BJ (cell line): ENCODE measurements at places on chromosomes 7 and 10.

DNA sequence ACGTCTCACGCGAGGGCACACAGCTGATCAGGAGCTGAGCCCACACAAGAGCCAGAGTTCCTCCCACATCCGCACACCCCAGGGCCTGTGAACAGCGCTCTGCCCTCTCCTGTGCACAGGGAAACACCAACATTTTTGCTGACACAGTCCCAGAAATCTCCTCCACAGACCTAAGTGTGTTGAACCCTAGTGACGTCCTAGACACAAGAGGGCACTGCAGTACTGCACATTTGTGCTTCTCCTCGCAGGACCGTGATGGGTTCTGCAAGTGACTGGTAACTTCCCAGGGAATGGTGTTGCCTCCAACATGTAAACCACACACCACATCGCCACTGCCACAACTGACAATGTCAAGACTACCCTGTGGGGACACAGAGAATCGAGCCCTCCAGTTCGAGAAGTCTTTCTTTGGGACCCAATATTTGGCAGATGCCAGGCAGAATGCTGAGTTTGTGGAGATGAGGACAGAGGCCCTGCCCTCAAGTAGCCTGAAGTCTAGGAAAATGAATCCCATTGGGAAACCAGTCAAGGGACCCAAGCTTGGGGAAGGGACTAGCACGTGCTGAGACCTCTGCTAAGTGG is 170.3 kb downstream of the PAXIP1 start:
- DNase-seq: no peak

GRCh38 chr7:1024876-1025742 is 19.2 kb upstream of the GPR146 start:
- DNase-seq: no peak

GRCh38 chr10:65911151-65911835 is 1014.5 kb upstream of the LRRTM3 start:
- DNase-seq: no peak

DNA sequence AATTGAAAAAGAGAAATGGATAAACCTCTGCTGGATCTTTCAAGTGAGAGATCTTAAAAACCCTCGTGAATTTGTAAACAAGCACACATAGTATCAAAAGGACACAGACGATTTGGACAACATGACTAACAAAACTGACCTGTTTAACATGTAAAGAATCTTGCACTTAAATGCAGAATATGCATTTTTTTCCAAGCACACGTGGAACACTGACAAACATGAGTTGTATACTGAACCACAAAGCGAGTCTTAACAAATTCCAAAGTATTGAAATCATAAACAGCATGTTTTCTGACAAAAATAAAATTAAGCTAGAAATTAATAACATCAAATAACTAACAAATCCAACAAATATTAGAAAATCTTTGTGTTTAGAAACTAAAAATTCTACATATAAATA is 65.0 kb upstream of the ZNF746 start:
- DNase-seq: no peak

DNA sequence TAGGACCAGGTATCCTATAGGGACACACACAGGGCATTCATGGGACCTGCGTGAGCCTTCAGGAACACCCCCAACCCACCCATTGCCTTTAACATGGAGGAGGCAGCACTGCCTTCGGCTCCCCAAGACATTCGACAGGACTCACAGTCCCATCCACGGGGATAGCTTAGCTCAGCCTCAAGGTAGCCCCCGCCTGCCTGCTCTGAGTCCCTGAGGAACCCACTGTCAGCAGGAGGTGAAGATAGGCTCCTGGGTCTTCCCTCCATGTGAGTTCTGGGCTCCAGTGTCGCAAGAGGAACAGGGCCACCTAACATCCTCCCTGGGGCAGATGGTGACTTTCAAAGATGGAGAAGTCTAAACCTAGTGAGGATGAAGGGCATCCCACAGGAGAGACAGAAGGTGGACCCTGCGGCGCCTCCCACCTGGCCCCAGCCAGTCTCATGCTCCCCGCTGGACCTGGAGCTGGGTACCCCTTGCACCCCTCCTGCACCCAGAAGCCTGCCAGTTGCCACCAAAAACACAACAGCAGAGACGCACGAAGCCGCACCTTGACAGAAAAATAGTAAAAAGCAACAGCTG is 4.9 kb upstream of the ADIRF start:
- no peak for DNase-seq

GRCh38 chr10:101041252-101041761 is 10.3 kb downstream of the SFXN3 start:
- DNase-seq: peak; percentile 46

- DNase-seq: peak; percentile 12
Measured at GRCh38 chr7:18040196-18040595, 12.6 kb upstream of the PRPS1L1 start.

DNA sequence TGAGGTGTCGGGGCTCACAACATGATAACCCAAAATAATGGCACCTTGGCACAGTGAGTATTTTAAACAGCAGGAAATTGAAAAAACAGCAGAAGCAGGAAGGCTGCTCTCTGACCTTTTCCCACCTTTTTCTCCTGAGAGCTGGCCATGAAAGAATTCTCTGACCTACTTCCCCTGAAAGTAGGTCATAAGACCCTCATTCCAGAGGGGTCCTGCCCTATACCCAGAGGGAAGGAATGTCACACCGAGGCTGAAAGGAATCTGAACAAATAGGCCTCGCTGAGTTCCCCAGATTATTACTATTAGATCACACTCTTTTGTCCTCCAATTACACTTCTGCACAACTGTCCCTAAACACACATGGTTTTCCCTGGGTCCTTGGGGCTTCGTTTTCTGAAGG is 18.8 kb downstream of the CPVL start:
- DNase-seq: no peak

DNA sequence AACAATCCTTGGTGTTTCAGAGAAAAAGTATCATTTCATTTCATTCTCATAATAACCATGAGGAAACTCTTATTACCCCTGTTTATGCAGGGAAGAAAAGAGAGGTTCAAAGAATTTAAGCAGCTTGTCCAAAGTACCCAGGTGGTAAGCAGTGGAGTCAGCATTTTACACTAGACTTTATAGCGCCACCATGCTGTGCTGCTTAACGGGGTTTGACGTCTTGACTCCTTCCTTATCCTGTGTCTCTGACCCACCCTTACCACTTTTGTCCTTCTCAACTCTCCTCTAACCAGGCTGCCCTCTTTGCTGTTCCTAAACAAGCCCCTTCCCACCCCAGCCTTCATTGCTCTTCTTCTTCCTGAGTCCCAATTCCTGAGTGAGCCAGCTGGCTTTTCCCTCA is 117.0 kb upstream of the AHR start:
- DNase-seq: no peak

GRCh38 chr7:140920745-140921144 is 4.0 kb downstream of the BRAF start:
- DNase-seq: no peak

- no peak for DNase-seq
Measured at GRCh38 chr7:102201576-102201975, 85.1 kb upstream of the SH2B2 start.

DNA sequence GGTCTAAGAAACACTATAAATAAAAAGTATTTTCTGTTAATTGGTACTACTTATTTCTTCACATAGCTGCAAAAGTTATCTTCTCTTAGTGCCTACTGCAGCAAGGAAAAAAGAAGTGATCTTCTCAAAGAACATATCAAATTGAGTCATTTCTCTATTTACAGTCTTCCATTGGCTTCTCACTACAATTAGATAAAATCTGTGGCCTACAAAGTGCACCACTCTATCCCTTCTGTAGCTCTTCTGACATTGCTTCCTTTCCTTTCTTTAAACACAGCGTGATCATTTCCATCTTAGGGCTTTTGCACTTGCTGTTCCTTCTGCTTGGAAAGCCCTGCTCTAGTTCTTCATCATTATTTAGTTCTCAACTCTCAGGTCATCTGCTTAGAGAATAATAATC is 44.7 kb downstream of the MXI1 start:
- no peak for DNase-seq

DNA sequence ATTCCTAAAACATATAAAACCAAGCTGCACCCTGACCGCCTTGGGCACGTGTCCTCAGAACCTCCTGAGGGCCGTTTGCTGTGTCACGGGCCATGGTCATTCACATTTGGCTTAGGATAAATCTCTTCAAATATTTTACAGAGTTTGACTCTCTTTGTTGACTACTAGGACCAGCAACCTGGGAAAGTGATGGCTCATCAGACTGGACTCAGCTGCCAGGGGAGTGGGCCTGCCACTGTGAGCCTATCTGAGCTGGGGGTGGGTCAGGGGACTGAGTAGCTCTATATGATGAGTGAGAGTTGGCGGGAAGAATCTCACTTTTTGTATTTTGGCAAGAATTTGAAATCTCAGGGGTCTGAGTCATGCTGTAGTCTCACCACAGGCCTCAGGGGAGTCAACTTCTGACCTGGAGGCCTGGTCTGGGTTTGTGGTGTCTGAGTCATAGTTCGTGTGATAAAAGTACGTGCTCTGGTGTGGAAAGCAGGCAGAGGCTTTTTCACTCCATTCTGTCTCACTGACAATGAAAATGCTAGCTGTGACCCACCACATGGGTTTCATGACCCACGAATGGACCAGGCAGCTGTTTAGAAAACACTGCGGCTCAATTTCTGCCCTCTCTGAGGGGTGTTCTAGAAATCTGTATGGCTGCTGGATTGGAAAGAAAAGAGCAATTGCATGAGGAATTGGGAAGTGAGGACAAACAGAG is 4.2 kb upstream of the UPP1 start:
- DNase-seq: peak; percentile 95

DNA sequence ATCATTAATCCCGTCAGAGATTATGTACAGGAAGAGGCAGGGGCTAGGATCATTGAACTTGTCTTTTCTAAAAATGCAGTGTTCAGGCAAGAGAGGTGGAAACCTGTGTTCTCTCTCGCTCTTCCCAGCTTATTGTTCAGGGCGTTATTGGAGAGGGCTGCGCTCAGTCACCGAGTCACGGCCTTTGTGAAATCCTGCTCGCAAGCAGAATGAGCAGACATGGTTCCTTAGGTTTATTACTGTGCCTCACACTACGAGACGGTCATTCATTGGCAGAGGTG is 631 bp upstream of the PRKRIP1 start:
- DNase-seq: no peak

- DNase-seq: no peak
Measured at GRCh38 chr10:77613476-77614130, 24.0 kb downstream of the KCNMA1 start.

GRCh38 chr7:116630357-116630756 is 41.6 kb upstream of the MET start:
- DNase-seq: no peak

DNA sequence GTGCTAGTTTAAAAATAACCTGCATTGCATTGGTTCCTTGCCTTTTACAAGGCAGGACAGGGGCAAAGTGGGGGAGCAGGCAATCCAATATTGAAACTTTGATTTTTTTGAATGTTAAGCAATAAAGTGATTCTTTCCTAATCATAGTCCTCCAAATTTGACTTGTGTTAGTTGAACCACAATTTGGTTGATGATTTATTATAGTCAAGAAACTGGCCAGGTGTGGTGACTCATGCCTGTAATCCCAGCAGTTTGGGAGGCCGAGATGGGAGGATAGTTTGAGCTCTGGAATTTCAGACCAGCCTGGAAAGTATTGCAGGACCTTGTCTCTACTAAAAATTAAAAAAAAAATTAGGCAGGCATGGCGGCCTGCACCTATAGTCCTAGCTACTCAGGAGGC is 27.9 kb upstream of the ABLIM1 start:
- DNase-seq: no peak

- no peak for DNase-seq
Measured at GRCh38 chr7:148927123-148928045, 43.3 kb upstream of the EZH2 start.

DNA sequence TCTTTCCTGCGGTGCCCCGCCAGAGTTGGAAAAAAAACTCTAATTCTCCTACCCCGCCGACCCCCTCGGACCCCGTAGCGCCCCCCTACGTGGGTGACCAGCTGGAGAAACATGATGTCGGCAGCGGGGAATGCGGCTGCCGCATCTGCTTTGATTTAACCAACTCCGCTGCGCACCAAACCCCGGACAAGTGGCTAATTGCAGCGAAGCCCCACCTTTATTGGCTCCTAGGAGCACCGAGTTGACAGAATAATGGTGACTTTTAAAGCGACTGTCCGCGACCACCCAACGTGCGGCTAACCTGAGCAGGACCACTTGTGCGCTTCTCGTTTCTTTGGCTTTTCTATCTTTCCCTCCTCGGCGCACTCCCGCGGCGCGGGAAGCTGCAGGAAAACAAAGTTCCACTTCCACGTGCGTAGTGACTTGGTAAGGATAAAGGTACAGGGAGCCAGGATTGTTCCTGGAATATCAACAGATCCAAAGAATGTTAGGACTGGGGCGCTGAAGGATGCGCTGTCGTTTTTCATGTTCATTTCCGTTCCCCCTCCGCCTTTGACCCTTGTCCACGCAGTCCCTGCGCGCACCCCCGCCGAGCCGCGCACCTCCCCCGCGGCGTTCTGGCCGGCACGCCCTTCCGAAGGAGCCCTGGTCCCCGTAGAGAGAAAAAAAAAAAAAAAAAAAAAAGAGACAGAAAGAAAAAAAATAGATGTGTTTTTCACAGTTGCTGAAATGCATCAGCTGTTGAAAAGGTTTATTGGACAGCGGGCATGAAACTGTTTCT is 1.4 kb downstream of the WNT16 start:
- DNase-seq: no peak

DNA sequence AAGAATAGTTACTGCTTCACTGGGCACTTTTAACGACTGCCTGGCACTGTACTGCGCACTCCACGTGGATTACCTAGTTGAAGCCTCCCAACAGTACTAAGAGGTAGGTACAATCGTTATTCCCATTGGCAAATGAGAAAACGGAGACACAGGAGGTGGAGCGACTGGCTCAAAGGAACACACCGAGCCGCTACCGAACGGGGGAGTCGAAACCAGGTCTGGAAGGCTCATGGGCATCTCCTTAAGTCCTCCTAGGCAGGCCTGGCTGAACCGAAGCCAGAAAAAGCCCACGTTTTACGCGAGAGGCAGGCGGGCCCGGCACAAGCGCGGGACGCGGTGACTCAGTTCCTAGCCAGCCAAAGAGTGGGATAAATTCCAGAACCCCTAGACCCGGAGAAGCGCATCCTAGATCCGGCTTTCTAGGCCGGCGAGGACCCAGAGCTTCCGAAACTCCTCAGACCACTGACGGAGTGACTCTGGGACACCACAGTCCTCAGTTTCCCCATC is 472 bp downstream of the PDAP1 start:
- DNase-seq: peak; percentile 28

DNA sequence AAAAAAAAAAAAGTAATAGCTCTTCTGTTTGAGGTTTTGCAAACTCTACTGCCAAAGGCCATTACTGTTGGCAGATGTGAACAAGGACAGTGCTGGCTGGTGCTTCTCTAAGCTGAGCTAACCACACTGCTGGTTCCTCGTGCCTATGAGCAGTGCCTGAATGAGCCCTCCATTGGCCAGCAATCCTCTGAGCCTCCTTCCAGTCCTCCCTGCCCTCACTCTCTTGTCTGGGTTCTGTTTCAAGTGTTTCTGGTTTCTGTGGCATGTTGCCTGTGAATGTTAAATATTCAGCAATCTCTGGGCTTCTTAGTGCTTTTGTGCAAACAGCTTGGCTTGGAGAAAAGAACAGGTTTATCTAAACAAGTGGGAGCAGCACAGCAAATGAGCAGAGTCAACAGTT is 161.3 kb upstream of the AUTS2 start:
- DNase-seq: no peak

GRCh38 chr7:30750683-30751650 is 968 bp upstream of the INMT start:
- peak; percentile 96 for DNase-seq
